ENCODE measurements at places on chromosomes 4 and X.

- no peak for DNase-seq
Observed at GRCh38 chrX:5648941-5649568, 579.6 kb downstream of the NLGN4X start.

DNA sequence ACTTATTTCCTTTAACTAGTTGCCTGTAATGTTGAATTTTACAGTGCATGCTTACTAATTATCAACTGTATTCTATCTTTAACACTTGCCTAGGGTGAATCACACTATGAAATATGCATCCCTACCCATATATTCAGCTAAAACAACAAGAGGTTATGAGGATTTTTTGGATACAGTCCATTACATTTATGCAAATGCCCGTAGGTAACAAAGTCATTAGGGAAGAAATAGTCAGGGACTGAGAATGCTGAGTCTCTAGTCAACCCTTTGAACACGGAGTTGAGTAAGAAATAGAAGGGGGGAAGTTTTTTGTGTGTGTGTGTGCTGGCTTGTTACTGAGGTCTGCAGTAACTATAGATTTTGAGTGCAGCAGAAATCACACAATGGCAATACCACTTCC lies 26.1 kb upstream of the CBLL2 start:
- DNase-seq, result no peak

- DNase-seq, result no peak
Observed at GRCh38 chr4:38674258-38675144, 10.5 kb downstream of the KLF3 start.

DNA sequence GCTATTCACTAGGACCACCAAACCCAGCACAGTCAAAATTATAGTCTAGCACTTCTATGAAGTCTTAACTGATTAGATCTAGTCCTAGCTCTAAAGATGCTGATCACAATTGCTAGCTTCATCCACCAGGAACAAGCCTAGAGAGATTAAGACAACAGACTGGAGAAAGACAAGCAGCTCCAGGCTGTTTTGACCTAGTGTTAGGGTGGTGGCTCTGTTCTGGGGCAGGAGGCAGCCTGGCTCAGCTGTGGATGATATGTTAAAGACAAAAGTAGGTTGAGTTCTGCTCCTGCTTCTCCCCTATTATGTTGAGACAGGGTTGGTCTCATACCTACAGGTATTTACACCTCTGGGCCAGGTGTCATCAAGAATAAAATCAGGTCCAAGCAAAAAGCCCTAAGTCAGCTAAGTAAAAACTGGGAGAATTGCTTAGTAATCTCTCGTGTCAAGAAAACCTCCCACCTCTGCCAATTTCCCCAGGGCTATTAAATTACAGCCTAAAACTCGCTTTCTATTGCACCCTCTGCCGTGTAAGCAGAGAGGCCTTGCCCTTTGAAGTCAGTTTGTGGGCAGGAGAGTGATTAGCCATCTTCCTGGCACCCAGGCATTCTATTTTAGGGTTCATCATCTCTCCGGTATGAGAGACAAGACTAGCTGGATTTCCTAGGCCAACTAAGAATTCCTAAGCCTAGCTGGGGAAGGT lies 39.9 kb downstream of the RAB40AL start:
- no peak for DNase-seq

DNA sequence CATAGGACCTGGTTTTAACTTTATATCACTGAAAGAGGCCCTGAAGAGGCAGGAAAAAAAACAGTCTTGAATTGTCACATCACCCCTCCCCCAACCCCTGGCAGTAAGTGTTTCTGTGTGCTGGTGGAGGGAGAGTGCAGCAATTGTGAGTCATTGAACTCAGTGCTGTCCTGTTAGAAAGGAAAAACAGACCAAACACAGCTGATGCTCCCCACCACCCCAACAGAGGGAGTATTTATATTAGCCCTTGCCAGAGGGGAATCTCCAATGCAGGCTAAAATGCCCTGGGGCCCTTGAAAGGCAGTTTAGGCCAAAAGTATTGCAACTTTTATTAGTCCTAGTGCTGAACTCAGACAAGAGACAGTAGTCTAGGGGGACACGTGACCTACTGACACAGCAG lies 197.8 kb upstream of the AGTR2 start:
- DNase-seq, result no peak

DNA sequence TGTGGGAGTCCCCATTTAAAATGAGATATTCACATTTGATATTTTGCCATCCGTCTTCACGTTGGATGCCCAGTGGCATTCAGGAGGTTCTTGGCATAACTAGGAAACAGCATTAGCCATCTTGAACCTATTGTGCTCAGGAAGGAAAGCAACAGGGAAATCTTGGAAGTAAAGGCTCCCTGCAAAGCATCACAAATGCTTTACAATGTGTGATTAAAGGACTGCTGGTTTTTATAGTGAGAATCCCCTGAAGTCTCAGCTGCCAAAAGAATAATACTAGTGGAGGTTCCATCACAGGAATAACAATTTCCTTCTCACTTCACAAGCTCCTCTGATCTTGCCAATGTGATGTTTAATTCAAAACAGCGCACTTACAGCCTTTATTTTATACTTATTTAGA lies 49.7 kb upstream of the NPNT start:
- no peak for DNase-seq

DNA sequence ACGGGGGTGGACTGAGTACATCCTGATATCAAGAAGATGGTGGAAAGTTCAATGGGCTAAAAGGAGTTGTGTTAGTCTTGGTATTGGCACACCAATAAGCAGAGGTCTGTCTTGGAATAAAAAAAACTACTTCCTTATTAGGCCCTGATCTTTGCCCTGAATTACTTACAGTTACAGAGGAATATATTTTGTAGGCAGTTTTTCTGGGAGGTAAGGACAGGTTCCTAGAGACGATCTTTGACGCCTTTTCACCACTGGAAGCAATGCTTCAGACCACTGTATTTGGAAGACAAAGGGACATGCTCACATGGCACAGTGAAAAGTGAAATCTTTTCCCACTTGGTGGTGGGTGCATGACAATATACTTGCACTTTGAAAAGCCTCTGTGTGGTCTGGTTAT lies 618 bp upstream of the XK start:
- no peak for DNase-seq

DNA sequence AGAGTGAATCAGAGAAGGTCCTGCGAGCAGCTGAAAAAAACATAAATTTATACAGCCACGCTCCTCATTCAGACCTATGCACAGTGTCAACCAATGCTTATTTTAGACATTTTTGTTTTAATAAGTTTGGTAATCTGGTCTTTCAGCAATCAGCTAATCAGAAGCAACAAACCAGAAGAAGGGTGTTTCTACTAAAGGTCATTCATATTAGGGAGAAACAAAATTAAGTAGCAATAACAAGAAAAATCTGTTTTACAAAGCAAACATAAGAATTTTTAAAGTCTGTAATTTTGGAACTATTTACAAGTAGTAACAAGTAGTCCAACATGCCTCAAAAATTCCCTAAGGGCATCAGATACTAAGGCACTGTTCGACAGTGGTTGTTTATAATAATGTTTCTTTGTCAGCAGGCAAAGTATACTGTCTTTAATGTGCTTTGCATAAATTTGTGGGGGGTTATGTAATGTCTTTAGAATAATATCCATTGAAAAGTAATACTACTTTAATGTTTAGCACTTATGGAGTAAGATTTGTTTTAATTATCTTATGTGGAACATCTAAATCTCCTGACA lies 82.8 kb downstream of the PHOX2B start:
- no peak for DNase-seq

- DNase-seq, result no peak
Observed at GRCh38 chr4:91118597-91118996, 991.4 kb downstream of the CCSER1 start.

DNA sequence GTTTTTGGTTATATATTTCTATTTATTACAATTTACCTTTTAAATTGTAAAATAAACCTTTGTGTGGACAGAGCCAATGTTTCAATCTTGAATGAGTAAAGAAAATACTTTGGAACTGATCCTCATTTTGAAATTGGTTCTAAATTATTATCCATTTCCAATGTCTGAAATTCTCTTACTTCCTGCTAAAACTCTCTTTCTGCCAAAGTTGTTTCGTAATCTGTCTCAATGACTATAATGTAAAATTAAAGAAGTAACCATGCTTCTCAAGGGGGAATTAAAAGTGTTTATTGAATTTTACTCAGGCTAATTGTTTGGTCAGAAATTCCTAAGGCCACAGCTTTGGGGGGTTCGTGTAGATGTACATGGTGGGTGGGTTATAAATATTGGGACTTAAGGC lies 34.8 kb downstream of the YIPF6 start:
- no peak for DNase-seq

All from activated T-helper 1 cell treated with anti-CD3 and anti-CD28 coated beads, Interleukin-12 subunit alpha, Interleukin-12 subunit beta, Interleukin-2, Interleukin-4 antibody, amounts not matched to agents 30 ng/mL and 10 ng/mL and 1 ng/mL, durations not matched to agents 14 hours and 24 hours and 36 hours (primary cell).